A549 treated with Hydrocortisone at 1 μM for 4 hours (cell line): ENCODE measurements at places on chromosomes 3 and 15. TPM values are rescaled to one million over a fixed set of nuclear protein-coding genes. Genes with fewer than 3 reads are reported as not detected.

The SNX22 gene
- 0.75 to 1.3 TPM (median 1.3 TPM) in 5 replicates for total RNA-seq

The GABRR3 gene
- total RNA-seq, result not detected in 5 replicates

The LRTM1 gene
- total RNA-seq, result not detected in 5 replicates

The DPPA2 gene
- not detected in 5 replicates for total RNA-seq

The SLC6A20 gene
- total RNA-seq, result 0.01 to 0.05 TPM (median 0.03 TPM) in 4 of 5 replicates, not detected in the other

The GPR62 gene
- total RNA-seq, result not detected in 5 replicates

The ANKRD34C gene
- total RNA-seq, result not detected in 5 replicates

The KNSTRN gene
- 43.1 to 54.3 TPM (median 48.9 TPM) in 5 replicates for total RNA-seq

The PLA2G4F gene
- 0.02 TPM in 1 of 5 replicates, not detected in the others for total RNA-seq
